Thoracic aorta endothelial cell (primary cell): ENCODE measurements at places on chromosomes 1 and 21. TPM values are rescaled to one million over a fixed set of nuclear protein-coding genes. Genes with fewer than 3 reads are reported as not detected.

CA14 gene
- total RNA-seq = not detected in 2 replicates

OR2L8 gene
- not detected in 2 replicates for total RNA-seq

PKLR gene
- total RNA-seq = not detected in 2 replicates

REG4 gene
- total RNA-seq = not detected in 2 replicates

STUM gene
- total RNA-seq = not detected in 2 replicates

AMY2A gene
- not detected in 2 replicates for total RNA-seq

ZNF670 gene
- 6.4 and 7.0 TPM in 2 replicates for total RNA-seq

ARTN gene
- 0.22 and 0.27 TPM in 2 replicates for total RNA-seq

HAPLN2 gene
- not detected in 2 replicates for total RNA-seq

FAM72A gene
- 5.3 and 6.9 TPM in 2 replicates for total RNA-seq

GRIK3 gene
- total RNA-seq = not detected in 2 replicates

PPM1J gene
- 0.65 and 1.9 TPM in 2 replicates for total RNA-seq

ANGPTL1 gene
- not detected in 2 replicates for total RNA-seq

RXFP4 gene
- total RNA-seq = not detected in 2 replicates

RSPH1 gene
- 0.13 TPM in 1 of 2 replicates, not detected in the other for total RNA-seq

BMP8B gene
- total RNA-seq = under 0.01 and 0.22 TPM in 2 replicates

PTGS2 gene
- 12.9 and 61.7 TPM in 2 replicates for total RNA-seq
